ENCODE measurements at places on chromosomes 12 and 14. TPM values are rescaled to one million over a fixed set of nuclear protein-coding genes. Genes with fewer than 3 reads are reported as not detected.

Gene RHEBL1
- 3.4 TPM for total RNA-seq

Gene SUPT16H
- 98.5 TPM for total RNA-seq

Gene KRT75
- total RNA-seq: 0.26 TPM

Gene B4GALNT3
- 0.56 TPM for total RNA-seq

Gene NR1H4
- not detected for total RNA-seq

Gene KLHDC1
- total RNA-seq: 0.16 TPM

Gene ADAMTS20
- not detected for total RNA-seq
